Muscle of back (tissue), 13 donors: ENCODE measurements at places on chromosomes 3 and 15. TPM values are rescaled to one million over a fixed set of nuclear protein-coding genes. Genes with fewer than 3 reads are reported as not detected.

GRCh38 chr15:94064676-94065313 lies 166.6 kb upstream of the MCTP2 start:
- no peak for DNase-seq

DNA sequence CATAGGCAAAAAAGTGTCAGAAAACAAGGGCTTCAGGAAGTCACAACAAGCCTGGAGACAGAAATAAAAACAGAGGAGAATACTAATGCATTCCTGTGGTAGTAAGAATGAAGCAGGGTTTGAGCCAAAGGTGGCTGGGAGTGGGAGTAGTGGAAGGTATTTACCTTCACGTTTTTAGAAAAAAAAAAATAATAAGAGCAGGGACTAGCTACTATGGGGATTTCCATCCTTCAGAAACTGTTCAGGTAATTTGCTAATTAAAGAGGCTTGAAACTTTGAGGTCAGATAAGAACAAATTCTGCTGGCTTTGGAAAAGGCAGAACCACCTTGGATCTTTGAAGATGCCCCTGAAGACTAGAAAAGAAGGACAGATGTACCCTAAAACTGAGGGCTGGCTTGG lies 18.4 kb downstream of the ILDR1 start:
- DNase-seq: no peak

- no peak for DNase-seq
These were observed 41.9 kb downstream of the FMN1 start for GRCh38 chr15:33152502-33153109.

GRCh38 chr3:33644582-33644981 lies 73.5 kb downstream of the CLASP2 start:
- DNase-seq: no peak

DNA sequence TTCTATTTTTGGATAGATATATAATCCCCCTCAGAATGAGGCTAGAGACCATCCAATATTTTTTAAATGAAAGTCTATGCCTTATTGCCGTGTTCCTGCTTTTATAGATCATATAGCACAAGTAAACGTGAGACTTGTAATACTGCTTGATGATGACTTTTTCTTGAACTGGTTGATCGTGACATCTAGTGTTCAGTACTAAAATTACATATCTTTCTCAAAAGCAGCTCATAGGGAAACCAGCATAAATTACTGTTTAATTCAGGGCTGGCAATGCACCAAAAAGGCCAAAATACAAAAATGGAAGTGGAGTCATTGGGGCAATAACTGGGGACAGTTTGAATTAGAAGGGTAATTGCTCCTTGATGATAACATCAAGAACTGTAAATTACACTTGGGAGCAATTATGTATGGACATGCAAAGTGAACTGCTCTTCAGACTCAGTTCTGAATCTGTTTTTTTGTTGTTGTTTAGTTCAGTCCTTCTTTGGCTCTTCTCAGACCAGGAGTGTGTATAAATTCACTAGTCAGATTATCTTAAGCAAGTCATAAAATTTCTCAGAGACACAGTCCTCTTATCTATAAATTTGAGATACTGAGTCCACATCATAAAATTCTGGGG lies 325.3 kb downstream of the THSD4 start:
- peak; percentile 59 for DNase-seq

DNA sequence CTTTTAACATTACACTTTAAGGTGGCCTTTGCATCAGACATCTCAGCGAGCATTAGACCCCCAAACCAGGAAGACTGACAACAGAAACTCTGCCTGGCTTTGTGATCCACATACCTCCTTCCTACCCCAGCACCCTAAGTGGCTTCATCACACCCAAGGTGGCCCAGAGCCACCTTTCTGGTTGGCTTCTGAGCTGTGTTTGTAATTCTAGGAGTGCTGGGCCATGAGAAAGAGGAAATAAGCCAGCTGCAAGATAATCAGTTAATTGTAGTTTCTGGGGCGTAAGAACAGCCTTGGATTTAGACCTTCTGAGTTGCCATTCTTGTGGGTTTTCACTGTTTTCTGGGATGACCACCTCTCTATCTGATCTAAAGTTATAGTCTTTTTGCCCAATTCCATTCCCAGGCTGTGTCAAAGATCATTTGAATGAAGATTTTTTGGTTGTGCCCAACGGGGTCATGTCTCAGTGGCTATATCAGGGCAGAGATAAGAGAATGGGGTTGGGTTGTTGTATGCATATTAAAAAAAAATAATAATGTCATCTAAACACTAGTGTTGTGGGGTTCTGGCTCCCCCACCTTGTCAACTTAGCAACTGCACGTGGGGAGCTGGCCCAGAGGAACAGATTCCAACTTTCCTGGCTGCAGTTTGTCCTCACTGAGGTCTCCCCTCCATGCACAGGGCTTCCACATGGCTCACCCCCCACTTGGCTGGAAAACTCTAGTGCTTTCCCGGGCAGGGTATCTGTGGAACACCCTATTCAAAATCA lies 234.8 kb upstream of the WNT5A start:
- DNase-seq: no peak

DNA sequence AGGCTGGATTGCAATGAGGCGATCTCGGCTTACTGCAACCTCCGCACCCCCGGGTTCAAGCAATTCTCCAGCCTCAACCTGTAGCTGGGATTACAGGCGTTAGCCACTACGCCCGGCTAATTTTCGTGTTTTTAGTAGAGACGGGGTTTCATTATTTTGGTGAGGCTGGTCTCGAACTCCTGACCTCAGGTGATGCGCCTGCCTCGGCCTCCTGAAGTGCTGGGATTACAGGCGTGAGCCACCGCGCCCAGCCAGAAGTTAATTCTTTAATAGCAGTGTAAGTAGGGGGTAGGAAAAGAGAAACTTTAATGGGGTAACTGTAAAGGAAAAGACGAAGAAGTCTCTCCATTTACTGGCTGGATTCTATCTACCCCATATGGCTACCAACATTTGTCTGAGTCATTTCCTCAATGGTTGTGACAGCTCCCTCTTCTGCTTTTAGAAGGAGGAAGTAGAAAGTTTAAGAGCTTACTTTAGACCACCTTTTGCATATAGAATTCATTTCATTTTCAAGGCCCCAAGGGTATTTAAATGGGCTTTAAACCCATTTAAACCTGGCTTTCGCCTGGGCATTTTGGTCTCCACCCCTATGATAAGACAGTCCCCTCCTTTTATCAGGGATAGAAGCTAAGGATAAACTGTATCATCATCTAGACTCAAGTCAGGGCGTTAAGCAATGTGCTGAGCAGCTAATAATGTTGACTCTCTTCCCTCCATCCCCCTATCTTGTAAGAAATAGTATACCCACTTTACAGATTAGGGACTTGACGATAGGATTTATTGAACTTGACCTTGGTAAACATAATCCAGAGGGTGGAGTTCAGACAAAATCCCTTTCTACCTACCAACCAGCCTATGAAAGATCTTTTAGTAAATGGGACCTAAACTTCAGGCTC lies 1.1 kb upstream of the CDV3 start:
- no peak for DNase-seq

DNA sequence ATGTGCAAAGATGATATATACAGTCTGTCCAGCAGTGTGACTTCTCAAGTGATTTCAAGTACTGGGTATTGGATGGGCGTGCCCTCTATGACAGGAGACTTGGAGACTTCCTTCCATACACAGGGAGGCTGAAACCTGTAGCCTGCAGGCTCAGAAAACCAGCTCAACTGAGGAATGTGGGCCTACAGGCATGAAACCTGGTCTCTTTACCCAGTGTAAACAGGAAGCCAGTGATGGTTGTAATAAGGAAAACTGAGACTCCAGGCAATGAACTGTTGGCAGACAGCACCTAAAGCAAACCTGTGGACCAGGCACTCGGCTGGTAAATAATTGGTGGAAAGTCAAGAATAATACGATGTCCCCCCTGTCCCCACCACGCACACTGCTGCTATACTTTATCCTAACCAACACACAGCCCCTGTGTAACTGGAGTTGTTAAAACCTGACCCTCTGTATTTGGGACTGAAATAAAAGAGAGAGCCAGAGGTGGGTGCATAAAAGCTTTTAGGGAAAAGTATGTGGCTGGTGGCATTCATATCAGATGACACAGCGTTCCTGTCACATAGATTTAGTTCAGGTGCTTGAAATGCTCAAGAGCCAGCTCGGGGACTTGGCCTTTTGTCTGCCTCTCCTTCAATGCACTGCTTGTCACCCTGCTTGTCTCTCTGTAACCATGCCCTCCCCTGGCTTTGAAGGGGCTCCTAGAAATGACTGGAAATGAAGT lies 144.7 kb downstream of the TPRG1 start:
- no peak for DNase-seq

DNA sequence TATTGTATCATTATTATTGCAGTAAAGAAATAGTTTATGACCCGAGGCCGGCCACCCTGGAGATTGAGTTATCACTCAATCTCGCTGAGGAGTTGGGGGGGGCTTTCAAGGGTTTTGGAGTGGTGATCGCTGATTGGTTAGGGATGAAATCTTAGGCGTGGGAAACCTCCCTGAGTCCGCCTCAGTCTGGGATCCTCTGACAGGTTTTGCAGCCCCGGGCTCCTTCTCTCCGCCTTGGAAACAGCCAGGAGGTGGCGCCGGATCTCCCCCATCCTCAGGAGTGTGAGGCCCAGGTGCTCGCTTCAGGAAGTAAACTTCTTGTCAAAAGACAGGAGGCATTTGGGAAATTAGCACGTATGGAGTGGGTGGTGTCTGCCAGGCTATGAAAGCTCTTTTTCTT lies 41.1 kb upstream of the SEC61A1 start:
- no peak for DNase-seq

DNA sequence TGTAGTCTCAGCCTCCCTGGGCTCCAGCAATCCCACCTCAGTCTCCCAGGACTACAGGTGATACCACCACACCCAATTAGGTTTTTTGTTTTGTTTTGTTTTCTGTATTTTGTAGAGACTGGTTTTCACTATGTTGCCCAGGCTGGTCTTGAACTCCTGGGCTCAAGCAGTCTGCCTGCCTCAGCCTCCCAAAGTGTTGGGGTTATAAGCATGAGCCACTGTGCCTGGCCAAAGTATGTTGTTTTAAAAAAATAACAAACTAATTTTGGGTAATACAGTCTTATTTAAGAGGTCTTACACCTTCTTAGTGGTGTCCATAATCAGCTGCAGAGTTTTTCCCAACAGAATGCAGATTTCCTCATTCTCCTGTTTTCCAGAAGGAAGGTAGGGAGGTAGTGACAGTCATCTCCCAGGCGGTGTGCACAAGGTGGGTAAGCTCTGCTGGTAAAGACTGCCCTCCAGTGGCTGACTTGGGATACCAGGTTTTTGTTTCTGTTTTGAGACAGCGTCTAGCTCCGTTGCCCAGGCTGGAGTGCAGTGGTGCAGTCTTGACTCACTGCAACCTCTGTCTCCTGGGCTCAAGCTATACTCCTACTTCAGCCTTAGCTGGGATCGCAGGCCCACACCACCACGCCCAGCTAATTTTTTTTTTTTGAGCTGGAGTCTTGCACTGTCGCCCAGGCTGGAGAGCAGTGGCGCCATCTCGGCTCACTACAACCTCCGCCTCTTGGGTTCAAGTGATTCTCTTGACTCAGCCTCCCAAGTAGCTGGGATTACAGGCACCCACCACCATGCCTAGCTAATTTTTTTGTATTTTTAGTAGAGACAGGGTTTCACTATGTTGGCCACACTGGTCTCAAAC lies 58.4 kb downstream of the MAP6D1 start:
- peak; percentile 55 for DNase-seq

DNA sequence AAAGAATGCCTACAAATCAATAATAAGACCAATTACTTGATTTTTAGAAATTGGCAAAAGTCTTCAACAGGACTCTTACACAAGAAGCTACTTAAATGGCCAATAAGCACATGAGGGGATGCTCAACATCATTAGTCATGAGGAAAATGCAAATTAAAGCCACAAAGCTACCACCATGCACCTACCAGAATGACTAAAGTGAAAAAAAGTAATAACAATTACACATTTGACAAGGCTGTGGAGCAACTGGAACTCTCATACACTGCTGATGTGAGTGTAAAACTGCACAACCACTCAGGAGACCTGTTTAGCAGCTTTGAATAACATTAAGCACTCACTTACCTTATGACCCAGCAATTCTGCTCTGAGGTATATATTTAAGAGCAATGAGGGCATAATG lies 68.4 kb downstream of the PPCDC start:
- no peak for DNase-seq

GRCh38 chr3:177760803-177761202 lies 563.5 kb upstream of the TBL1XR1 start:
- no peak for DNase-seq

GRCh38 chr3:55711646-55712045 lies 224.5 kb upstream of the WNT5A start:
- no peak for DNase-seq

GRCh38 chr15:90872486-90873184 lies 4.2 kb downstream of the FURIN start:
- DNase-seq: no peak

DNA sequence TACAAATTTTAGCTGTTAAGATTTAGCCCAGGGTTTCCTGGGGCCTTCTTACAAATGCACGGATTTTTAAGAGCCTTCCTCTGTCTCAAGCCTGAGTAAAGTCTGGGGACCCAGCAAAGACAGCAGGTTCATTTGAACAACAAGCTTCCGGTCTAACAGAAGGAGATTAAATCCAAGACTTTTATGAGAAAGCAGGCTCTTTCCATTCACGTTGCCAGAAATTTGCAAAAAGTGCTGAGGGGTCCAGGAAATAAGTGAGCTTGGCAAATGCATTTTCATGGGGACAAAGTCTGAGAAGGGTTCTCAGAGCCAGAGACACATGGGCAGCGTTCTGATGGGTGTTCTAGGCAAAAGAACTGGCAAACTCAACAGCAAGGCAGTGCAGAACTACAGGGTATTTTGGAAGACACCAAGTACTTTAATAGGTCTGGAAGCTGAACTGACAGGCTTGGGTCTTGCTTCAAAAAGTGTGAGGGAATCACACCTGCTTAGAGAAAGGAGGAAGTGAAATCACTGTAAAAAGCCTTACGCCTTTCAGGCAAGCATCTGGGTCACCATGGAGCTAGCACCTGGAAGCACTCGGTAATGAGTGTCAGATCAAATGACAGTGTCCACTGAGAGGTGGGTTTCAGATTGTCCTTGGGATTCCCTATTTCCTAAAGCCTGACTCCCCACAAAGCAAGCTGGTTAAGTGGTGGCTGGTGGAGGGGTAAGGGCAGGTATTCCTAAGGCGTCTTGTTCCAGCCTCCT lies 115.8 kb upstream of the ARHGEF3 start:
- DNase-seq: peak; percentile 79

DNA sequence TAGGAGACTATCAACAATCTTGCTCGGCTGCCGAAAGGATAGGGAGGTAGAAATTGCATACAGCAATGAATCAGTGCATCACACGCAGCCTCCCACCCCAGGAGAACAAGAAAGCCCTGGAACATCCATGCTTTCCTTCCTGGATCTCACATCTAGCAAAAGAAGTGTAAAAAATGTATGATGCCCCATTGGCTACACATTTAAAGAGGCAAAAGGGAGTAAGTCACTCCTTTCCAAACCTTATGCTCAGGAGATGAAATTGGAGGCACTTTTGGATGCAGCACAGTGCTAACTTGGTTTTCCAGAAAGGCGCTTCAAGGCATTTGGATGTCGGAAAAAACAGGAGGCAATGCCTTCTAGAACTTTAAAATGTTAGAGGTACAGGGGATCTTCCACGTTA lies 32.2 kb upstream of the FEZF2 start:
- no peak for DNase-seq

The TMCO5A gene
- polyA plus RNA-seq: not detected

The SCAMP5 gene
- 3.3 TPM for polyA plus RNA-seq

The PCSK6 gene
- 13.4 TPM for polyA plus RNA-seq

The GPR160 gene
- polyA plus RNA-seq: 3.5 TPM
